ENCODE measurements at places on chromosomes 3 and 15. TPM values are rescaled to one million over a fixed set of nuclear protein-coding genes. Genes with fewer than 3 reads are reported as not detected.

The THRB gene
- 8.7 TPM for total RNA-seq

The MYRIP gene
- total RNA-seq = not detected

The FBXL2 gene
- 9.7 TPM for total RNA-seq

The C3orf18 gene
- 13.3 TPM for total RNA-seq

The SUCLG2 gene
- total RNA-seq = 73.9 TPM

The PHLDB2 gene
- total RNA-seq = 61.9 TPM

The WDR48 gene
- 30.1 TPM for total RNA-seq

The SPSB4 gene
- not detected for total RNA-seq

The CA12 gene
- 174 TPM for total RNA-seq
